ENCODE measurements at places on chromosomes 3 and 15.

- DNase-seq, result no peak
Measured at GRCh38 chr3:105837143-105837740, 31.6 kb downstream of the CBLB start.

DNA sequence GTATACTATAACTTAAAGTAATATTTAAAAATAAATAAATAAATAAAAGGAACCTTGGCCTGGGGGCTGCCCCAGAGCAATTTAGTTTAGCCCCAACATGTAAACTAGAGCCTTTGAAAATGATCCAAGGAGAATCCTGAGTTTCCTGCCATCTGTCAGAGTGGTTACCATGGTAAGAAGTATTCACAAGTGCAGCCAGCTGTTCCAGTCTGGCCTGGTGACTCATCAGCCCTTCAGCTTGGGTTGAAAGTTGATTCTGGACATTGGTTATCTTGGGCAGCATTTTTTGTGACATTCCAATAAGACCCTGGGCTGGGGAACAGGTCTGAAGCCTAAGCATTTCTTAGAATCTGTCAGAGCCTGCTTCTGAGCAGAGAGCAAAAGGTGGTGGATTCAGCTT lies 72.7 kb upstream of the LRTM1 start:
- DNase-seq, result no peak

- DNase-seq, result no peak
Measured at GRCh38 chr15:27817258-27817657, 281.9 kb downstream of the OCA2 start.

DNA sequence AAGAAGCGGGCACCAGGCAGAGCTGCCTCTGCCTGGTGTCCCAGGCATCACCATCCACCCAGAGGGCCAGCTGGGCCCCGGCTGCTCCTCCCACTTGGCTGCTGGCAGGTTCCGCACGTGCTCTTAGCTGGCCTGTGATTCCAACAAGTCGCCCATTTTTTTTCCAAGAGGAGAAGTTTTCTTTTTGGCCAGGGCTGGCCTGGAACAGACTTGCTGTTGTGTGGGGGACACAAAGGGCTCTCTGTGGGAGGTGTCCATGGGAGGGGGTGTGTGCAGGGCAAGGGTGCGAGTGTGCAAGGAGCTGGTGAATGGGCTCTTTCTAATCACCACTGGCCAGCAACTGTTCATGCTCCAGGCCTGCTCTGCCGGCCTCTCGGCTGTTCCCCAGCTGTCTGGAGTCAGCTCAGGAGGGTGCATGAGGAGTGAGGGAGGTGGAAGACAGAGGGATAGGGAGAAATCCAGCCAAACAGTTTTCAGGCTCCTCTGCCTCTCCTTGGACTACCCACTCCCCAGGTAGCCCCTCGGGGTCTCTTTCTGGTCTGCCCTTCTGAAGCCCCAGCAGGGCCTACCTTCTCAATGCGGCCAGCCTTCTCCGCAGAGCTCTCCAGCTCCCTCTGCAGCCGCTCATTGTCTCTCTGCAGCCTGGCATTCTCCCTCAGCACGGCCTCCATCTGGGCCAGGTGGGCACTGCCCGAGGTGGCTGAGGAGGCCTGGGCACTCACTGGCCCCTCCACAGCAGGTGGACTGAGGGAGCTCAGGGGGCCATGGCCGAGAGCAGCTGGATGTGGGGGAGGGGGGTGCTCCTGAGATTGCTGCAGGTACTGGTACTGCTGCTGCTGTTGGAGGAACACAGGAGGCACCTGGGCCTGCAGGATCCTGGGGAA lies 7.1 kb downstream of the AMOTL2 start:
- DNase-seq, result no peak

DNA sequence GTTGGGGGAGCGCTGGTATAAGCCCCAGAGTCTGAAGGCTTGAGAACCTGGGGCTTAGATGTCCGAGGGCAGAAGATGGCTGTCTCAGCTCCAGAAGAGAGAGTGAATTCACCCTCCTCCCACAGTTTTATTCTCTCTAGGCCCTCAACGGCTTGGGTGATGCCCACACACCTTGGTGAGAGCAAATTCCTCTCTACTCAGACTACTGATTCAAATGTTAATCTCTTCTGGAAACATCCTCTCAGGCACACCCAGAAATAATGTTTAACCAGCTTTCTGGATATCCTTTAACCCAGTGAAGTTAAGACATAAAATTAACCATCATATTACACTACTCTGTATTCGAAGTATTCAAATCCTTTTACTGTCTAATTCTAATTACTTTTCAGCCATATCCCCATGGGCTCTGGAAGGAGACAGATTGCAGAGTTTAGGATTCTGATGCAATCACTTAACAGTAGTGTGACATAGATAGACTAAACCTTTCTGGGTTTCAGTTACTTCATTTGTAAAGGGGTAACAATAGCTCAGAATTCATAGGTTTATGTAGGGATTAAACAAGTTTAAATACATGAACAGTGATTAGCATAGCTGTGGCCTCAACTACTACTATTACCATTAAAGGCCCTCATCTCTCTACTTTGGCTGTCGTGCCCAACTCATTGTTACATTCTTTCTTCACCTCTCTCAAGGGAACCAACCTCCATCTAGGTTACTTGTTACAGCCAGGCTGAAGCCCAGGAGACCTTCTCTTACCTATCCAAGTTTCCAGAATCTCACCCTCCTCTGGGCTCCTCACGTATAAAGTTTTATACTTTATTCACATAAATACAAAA lies 25.7 kb upstream of the ANO10 start:
- no peak for DNase-seq

GRCh38 chr3:157313186-157313585 lies 123.5 kb upstream of the PTX3 start:
- no peak for DNase-seq

DNA sequence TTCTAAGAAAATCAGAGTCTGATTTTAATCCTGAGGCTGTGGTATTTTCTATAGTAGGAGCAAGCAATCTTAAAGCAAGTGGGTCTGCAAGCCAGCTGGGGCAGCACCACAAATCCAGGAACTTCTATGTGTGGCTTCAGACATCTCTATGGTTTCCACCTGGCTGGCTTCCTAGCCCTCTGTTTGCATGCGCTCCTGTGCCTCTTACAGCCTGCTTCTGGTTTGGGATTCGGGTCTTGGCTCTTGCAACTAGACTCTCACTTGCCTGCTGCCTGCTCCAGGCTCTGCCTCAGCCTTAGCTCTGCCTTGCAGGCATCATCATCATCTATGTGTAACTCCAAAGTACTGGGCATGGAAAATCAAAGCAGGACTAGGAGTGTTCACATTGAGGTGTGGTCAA lies 43.4 kb downstream of the MINDY4B start:
- DNase-seq, result no peak

DNA sequence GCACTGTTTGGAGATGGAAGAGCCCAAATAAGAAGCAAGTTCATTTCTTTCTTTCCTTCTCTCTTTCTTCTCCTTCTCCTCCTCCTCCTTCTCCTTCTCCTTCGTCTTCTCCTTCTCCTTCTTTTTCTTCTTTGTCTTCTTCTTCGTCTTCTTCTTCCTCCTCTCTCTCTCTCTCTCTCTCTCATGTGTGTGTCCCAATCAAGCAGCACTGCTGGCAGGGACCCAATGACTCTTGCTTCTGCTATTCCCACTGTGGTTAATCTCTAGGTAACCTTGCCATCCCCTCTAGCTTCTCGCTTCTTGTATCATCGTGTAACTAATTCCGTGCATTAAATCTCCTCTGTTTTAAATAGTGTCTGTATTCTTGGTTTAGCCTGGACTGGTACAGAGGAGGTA lies 26.1 kb upstream of the ZNF280D start:
- DNase-seq, result no peak

GRCh38 chr3:133521946-133522345 lies 51.5 kb upstream of the CDV3 start:
- DNase-seq, result no peak

GRCh38 chr3:168342946-168343850 lies 247.5 kb upstream of the GOLIM4 start:
- DNase-seq, result no peak

- DNase-seq, result no peak
Measured at GRCh38 chr3:147215660-147216059, 190.7 kb downstream of the ZIC4 start.

DNA sequence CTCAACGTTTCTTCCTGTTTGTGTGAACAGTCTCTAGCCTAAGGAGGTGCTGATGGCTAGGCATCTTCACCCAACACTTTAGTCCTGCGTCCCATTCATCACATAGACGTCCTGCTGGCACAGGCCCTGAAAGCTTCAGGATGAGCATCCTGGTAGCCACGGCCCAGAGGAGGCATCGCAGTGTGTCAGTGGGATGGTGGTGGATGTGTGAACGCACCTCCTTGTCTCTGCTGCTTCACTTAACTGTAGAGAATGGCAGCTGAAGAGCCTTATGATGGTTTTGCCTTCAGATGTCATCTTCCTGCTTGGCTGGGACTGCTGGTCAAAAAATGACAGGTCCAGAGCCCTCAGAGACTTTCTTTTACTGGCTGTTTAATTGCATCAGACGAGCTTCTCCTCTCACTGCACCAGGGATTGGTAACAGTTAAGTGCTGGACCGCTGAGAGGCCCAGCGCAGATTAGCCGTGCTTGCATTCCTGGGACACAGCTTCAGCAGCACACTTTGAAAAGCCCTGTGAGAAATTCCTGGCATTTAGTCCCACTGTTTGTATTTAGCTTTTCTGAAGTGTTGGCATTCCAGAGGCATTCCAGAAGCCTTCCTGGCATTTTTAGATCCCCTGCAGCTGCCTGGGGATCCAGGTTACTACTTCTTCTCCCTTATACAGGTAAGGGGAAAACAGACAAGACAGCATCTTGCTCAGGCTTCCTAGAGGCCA lies 132.4 kb upstream of the PLXNA1 start:
- DNase-seq, result no peak

- DNase-seq, result no peak
Measured at GRCh38 chr3:139506766-139507165, 30.4 kb upstream of the RBP2 start.

DNA sequence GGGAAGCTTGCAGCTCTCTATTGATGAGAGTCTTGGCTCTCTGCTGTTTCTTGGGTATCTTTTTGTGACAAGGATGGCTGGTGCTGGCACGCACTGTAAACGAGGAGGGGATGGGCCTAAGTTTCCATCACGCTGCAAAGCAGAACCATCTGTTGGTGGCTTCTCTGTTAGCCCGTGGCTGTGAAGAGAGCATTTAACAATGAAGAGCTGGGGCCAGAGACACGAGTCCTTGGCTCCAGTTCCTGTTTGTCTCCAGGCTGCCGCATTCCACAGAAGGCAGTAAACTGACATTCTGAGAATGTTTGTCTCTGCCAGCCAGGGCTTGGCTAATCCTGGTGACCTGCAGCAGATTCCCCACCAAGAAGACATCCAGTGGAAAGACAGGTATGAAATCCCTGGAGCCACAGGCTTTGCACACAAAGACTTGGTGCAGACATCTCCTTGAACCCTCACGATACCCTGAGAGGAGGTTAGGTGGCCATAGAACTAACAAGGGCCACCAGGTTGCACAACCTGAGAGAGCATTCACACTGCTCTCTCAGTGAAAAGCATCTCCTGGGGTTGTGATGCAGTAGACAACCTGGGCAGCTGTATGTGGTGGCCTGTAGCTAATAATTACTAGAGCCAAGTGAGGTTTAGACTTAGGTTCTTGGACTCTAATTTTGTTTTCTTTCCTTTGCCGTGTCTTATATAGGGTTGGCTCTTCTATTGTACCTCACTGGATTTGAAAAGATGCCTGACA lies 130.9 kb downstream of the ASB7 start:
- DNase-seq, result no peak

DNA sequence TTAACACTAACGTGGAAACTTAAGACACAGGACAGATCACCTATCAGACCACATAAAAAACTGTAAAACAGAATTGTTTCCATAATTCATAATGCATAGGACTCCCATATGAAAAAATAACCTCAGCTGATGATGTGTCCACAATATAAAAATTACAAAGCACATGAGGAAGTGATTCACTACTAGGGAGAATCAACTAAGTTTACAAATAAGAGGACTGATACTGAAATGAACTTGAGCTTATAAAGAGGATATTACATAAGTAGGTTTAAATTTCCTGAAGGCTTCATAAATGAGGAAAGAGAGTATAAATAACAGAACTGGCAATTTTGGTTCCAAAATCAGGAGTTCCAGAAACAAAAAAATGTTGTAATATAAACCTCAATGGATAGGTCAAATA lies 111.9 kb downstream of the SAMMSON start:
- no peak for DNase-seq

DNA sequence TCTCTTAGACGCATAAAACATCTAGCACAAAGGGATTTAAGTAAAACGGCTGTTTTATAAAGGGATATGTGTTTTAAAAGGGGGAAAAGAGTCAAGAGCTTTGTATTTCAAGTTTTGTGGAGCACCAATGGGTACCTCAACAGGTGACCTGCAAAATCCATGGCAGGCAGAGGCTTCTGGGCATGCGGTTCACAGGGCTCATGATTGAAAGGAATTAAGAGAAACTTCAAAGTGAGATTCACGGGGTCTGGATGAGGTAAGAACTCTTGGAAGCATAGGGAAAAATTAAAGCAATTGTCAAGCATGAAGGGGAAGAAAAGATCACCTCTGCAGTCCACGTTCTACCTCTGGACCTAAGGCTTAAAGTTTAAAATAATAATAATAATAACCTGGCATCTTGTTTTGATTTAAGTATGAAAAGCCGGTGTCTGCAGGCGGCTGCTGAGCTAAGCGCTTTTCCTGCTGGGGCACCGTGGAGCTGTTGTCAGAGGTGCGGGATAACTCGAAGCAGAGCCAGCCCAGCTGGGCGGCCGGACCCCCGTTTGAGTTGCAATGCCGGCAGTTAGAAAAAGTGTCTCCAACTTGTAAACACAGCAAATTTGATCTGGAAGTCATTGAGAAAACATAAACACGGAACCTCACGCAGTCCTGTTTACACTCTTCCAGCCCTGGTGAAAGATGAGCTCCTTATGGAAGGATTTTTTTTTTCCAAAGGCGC lies 40.5 kb downstream of the HES1 start:
- no peak for DNase-seq

GRCh38 chr3:127011270-127011992 lies 28.5 kb downstream of the PLXNA1 start:
- DNase-seq, result no peak

GRCh38 chr3:49327485-49327884 lies 12.4 kb downstream of the USP4 start:
- no peak for DNase-seq

DNA sequence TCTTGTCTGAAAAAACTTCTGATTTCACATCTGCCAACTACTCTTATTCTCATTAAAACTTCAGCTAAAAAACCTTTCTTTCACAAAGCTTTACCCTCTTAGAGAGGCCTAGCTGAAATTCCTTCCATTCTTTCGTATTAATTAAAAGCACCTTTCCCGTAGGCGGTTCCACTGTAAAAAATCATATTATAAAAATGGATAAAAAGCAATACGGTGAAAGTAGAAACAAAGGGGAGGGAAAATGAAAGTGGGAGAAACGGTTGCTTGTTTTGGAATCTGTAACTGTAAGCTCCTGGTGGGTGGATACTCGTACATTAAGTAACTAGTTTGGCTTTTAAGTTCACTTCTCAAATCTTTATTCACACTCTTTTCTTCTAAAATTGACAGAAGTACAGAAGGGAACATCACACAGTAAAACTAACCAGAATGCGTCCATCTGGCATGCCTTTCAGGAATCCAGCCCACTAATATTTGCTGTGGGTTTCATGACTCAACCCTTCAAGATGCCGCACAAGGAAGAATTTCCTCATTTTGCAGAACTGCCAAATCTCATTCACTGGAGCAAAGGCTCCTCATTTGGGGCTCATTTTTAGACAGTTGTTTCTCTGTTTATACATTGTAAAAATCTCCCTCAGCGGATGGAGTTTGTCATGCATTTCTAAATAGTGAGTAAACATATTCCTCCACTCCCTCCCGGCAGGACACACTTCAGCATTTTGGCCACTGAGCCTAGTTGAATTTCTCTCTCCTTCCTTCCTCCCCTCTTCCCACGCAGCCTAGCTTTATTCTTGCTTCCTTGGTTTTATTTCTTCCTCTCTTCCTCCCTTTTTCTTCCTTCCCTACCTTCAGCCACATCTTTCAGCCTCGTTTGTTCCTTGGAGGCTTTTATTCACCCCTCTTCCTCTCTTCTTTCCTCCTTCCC lies 419.5 kb upstream of the NAALADL2 start:
- DNase-seq, result peak; percentile 86
